CD4-positive, alpha-beta T cell treated with Interleukin-6 at 100 ng/mL for 8 hours (primary cell): ENCODE measurements at places on chromosomes 12 and 14.

DNA sequence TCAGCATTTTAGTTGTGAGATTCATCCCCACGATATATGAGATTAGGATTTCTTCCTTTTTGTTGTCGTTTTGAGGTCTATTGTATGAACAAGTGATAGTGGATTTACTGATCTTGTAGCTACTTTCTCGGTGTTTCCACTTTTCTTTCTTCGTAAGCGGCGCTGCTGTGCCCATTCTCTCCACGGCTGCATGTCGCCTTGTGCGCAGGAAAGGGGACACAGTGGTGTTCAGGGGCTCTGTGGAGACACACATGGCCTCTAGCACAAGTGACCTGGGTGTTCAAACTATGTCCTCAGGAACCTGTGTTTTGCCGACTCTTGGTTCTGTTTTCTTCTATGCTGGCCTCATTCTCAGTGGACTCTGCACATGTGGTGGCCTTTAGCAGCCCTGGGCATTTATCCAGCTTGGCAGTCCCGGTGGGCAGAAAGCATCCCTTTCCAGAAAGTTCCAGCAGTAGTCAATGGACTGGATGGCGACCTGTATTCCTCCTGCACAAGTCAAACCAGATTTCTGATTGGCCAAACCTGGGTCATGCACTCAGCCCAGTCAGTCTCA is 18.7 kb downstream of the CKAP4 start:
- no peak for DNase-seq

GRCh38 chr14:106044515-106044914 is 518.1 kb downstream of the TMEM121 start:
- DNase-seq = no peak

DNA sequence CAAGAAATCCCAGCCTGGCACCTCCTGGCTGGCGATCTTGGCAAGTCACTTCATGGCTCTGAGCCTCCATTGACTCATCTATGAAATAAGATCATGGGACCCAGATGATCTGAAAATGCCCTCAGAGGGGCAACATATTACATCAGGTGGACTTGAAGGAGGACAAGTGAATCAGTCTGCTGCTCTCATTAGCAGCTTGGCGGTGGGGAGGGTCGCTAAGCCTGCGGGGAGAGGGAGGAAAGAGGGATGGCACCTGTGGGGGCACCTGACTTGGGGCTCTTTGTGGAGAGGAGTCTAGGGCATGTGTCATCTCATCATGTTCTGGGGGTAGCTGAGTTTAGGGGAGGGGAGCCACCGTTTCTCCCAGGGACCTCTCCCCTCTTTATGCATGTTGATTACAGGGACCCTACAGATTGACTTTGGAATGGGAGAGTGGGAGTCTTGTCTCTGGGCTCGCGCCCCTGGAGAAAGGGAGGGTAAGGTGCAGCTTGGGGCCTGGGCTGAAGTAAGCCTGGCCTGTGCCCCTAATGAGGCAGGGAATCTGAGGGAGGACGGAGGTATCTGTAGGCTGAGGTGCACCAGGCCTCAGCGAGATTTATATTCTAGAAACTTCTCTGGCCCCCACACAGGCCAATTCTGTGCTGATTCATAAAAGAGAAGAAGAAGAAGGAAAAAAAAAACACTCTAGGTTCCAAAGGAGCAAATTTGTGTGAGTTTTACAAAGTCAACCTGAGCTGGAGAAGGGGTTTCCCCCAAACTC is 29.3 kb upstream of the BATF start:
- DNase-seq = no peak

- no peak for DNase-seq
Measured at GRCh38 chr14:35155962-35156361, 33.6 kb downstream of the PRORP start.

GRCh38 chr14:101008196-101008595 is 104.7 kb upstream of the RTL1 start:
- no peak for DNase-seq

GRCh38 chr12:22047494-22047893 is 1.5 kb downstream of the CMAS start:
- DNase-seq = no peak

DNA sequence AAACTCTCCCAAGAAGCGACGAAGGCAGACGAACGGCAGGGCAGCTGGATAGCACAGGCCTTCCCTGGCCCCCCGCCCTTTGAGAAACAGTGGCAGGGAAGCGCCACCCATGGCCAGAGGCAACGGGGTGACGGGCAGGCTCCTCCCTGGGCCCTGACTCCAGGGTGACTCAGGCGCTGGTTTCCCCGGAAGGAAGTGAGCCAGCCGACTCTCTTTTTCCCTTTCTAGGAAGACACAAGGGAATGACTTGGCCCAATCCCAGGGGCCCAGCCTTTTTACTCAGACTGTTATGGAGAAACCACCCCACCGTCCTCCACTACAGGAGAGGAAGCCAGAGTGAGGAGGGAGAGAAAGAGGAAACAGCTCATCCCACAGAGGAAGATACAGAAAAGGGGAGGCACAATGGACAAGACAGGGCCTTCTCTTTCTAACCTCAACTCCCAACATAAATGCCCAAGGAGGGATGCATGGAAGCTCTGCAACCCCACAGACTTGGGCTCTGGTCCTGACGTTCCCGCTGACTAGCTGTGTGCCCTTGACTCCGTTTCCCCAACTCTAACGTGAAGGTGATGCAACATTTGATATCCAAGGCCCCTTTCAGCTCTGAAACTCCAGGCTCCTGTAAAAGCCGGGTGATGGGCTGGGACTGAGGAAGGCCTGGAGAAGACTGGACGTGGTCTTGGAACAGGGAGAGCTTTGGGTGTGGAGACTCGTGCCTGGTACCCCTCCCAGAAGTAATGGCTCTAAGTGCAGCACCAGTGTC is 27.9 kb downstream of the ACTN1 start:
- DNase-seq = no peak

DNA sequence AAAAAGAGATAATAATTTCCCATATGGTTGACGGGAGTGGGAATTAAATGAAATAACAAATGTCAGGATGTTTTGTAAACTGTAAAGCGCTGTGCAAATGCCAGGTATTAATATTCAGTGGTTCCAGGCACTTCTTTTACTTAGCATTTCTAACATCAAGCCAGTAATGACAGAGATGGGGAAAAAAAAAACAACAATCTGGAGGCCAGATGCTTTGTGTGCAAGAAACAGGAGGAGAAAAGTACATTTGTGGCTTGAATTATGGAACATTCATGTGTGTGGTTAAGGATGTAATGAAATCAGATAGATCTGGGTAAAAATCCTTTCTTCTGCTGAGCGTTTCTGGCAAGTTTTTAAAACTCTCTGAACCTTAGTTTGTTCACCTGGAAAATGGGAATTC is 509.6 kb downstream of the FUT8 start:
- no peak for DNase-seq

- no peak for DNase-seq
Measured at GRCh38 chr12:58809064-58809607, 111.2 kb downstream of the LRIG3 start.

DNA sequence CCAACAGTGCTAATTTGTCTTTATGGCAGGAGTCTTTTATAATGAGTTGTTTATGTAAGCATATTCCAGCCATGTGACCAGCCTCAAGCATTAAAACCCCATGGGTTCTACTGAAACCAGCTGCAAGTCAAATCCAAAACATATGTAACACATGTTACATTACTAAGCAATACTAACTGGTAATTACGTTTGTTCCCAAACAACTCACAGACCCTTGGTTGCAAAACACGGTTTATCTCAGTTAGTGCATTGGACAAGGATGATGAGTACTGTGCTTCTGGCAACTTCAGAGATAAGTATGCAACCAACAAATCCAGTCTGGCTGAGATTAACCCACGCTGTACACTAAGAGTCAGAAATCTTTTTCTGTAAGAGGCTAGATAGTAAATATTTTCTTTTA is 110.1 kb upstream of the FAR2 start:
- no peak for DNase-seq

DNA sequence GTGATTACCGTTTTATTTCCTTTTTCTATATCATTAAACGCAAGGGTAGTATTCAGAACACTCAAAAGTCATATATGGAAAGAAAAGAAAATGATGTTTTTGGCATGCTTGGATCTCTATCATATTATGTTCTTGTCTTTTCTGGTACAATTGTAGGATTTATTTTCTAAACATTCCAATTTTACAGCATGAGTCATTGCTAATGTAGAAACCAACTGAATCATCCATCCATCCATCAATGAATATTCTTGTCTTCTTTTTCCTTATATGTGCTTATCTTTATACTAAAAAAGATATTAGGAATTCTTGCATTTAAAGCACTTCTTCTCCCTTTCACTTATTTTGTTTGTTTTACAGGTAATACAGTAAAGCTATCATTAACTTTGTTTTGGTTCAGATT is 20.4 kb upstream of the AMIGO2 start:
- no peak for DNase-seq

DNA sequence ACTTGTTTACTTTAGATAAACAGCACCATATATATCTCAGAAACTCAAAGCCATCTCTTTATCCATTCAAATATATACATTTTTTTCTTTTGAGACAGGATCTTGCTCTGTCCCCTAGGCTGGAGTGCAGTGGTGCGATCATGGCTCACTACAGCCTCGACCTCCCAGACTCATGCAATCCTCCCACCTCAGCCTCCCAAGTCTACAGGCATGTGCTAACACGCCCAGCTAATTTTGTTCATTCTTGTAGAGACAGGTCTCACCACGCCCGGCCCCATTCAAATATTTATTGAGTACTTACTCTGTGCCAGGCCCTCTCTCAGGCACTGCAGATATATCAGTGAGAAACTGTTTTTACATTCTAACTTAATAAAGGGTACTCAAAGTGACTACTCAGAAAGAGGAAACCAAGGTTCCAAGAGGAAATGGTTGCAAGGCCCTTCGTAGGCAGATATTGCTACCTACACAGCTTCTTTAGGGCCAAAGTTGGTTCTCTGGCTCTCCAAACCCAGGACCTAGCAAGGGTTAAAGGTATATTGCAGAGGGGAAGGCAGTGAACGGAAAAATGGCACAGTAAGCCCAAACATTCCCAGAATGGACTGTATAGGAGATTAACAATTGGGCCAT is 2.9 kb downstream of the ATXN3 start:
- no peak for DNase-seq

GRCh38 chr12:82008251-82008650 is 249.1 kb upstream of the PPFIA2 start:
- no peak for DNase-seq

DNA sequence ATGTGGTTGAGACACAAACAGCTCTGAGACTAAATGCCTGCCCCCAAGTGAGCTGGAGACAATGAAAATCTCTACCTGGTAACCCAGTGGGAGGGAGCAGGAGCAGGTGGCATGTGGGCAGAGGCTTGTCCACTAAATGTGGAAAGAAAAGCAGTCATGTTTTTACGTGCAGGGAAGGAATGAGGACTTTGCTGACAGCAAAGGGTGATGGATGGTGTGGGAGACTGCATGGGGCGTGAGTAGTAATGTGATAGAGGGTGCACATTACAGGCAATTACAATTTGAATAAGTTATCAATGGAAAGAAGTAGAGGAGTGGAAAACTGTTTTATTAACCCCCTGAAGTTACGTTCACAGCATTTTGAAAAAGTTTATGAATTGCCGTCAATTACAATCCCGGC is 176.6 kb downstream of the NRXN3 start:
- no peak for DNase-seq

DNA sequence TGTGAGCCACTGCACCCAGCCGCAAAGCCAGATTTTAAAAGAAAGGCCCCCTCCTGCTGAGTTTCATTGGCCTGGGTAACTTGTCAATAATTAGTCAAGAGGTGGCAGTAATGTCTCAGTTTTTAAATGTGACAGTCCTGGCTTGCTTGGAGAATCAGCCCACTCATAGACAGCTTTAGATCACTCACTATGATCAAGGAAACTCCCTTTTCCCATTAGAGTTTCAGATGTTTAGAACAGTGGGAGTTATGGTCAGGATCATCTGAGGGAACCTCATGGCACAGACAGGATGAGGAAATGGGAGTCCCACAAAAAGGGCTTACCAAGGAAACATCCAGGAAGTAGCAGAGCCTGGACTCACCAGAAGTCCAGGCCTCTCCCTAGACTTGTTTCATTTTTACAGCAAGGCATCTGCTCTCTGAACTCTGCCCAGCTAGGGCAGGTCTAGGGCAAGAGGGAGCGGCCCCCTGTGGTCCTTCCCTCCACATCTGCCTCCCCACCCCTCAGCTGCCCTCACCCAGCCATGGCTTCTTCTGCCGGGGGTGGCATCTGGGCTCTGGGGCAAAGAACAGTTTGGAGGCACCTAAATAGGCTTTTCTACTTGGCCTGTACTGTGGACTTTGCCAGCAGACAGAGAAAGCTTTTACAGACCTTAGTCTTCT is 11.2 kb downstream of the BCL2L14 start:
- no peak for DNase-seq

GRCh38 chr12:132214891-132215290 is 70.6 kb downstream of the NOC4L start:
- DNase-seq = no peak

- no peak for DNase-seq
Measured at GRCh38 chr12:77118696-77119095, 53.3 kb upstream of the E2F7 start.

- no peak for DNase-seq
Measured at GRCh38 chr12:114415525-114415868, 9.6 kb upstream of the TBX5 start.

- no peak for DNase-seq
Measured at GRCh38 chr12:75097003-75097402, 112.6 kb downstream of the KCNC2 start.

DNA sequence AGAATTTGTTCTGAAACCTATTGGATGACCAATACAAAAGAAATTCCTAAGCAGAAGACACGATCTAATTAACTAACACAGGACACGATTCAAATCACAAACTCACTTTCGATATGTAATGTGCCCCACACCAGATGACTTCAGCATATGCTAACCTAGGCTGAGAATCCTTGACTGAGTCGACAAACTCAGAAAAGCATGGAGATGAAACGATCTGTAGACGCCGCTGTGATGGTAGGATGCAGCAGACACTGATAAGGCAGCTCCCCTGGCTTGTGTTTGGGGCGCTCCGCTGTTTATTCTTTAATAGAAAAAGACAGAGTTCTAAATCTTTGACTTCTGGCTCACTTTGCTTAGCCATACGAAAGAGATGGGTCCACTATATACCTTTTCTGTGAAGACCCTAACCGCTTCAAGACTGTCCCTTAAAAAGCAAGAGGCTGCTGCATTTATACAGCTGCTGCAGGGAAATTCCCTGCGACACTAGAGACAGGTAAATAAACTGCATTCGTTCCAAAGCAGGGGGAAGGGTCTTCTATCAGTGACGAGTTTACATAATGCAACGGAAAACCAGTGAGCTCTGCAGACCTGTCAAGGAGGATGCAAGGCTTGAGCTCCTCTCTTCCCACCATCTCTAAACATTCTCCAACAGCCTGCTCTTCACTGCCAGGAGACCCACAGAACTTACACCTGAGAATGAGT is 929 bp downstream of the CHD8 start:
- DNase-seq = no peak

DNA sequence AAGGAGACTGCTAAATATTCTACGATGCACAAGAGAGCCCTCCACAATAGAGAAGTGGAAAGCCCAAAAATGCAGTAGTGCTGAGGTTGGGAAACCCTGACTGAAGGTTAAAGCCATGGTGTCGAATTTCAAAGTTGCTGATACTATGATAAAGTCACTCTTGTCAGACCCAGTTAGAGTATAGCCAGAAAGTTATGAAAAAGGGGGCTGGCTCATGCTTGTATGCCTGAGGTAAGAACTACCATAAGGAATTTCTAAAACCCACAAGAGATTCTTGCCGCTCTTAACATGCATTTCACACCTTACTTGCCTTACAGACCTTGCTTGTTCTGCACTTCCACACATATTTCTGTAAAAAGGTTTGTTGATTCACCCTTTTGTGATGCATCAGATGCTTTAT is 184.6 kb downstream of the SLC6A15 start:
- DNase-seq = no peak

- DNase-seq = no peak
Measured at GRCh38 chr14:103696070-103696402, 19.2 kb downstream of the XRCC3 start.
